Smooth muscle cell of trachea (primary cell): ENCODE measurements at places on chromosomes 7 and 10. TPM values are rescaled to one million over a fixed set of nuclear protein-coding genes. Genes with fewer than 3 reads are reported as not detected.

The GATA3 gene
- not detected in 2 replicates for total RNA-seq

The GIMAP4 gene
- total RNA-seq, result 2.0 TPM in 1 of 2 replicates, not detected in the other

The EVX1 gene
- total RNA-seq, result not detected in 2 replicates

The GARS1 gene
- total RNA-seq, result 244 and 257 TPM in 2 replicates

The ZNF853 gene
- total RNA-seq, result 0.15 and 1.5 TPM in 2 replicates

The MAP3K8 gene
- 11.1 and 12.6 TPM in 2 replicates for total RNA-seq

The BHLHA15 gene
- total RNA-seq, result 1.7 TPM in 1 of 2 replicates, not detected in the other
